ENCODE measurements at places on chromosomes 11 and 22.

DNA sequence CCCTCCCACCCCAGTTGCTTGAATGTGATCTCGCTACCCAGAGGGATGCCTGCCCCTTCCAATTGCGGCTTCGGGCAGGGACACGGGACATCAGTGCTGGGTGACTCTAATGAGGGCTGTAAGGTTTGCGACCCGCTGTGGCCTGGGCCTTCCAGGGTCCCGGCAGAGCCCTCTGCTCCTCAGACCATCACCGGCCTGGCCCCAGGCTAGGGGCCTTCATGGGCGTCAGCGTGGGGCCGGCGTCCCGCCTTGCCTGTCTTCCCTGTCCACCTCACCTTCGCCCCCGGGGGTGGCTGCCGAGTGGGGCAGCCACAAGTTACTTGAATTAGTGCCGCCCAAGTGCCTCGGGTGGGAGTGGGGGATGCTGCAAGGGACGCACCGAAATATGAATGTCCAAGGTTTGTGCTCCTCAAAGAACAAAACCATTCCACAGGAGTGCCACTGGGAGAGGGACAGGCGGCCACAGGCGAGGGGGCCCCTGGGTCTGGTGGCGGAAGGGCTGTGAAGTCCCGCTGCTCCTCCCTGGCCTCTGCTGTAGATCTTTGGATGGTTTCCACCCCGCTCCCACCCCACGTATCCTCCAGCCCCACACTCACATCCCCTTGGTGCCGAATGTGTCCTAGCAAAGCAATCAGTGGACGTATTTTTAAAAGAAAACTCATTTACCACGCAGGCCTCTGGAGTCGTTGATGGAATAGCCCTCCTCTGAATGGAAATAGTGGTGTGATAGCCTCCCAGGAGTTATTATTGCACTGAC, 317.1 kb downstream of the NTM start:
- DNase-seq: no peak

DNA sequence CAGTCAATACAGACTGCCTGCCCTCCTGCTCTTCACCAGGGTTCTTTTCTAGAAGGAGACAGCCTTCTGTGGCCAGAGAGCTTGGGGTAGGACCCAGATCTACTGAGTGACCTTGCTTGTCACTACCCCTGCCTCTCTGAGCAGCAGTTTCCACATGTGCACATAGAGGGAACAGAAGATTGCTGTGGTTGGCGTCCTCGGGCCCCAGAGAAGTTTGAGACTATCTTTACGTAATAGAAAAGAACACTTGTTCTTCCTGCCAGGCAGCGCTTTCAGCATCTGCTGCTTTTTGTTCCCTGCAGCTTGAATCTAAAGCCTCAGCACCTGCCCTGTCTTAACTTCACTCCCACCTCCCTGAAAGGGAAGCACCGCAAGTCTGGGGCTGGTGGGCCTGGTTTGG, 1.9 kb upstream of the FKBP2 start:
- DNase-seq: no peak

DNA sequence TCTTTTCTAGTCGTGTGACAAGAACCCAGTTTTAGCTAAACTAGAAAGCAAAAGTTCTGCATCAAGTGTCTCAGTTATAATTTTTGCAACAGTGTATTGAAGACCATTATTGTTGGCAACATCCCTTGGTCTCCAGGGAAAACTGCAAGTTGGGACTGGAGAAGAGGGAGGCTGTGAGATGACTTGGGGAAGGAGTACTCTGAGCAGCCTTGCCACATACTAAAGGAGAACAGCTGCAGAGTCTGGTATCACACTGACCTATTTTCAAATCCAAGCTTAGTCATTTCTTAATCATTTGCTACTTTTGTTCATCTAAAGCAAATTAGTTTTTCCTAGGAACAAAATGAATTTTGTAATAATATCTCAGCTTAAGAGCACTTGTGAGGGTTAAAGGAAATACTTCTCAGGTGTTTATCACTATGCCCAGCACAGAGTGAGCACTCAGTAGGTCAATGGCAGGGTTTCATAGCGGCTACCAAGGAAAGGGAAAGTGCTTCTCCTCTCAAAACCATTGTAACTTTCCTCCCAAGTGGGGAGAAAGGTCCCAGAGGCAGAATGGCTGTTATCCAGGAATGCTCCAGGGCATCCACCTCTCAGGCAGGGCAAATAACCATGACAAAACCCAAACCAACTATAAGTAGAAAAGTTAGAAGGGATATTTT, 247.1 kb downstream of the C11orf87 start:
- no peak for DNase-seq

GRCh38 chr22:29138556-29139305, 65.9 kb downstream of the KREMEN1 start:
- no peak for DNase-seq

DNA sequence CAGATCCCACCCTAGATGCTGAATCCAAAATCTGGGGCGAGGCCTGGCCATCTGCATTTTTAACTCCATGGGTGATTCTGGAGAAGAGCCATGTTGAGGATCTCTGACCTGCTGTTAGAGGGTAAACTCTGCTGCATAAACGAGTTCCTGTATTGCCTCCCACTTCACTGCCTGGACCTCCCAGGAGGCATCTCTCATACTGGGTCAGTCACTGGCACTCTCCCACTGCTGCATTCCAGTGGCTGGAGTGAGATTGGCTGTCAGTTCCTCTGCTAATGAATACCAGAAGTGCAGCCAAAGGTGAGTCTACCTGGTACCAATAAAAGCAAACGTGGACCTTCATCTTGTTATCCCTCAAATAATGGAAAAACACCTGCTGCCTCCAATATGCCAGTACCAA, 10.3 kb downstream of the POLDIP3 start:
- DNase-seq: no peak

GRCh38 chr11:125397421-125397820, 98.6 kb downstream of the FEZ1 start:
- DNase-seq: no peak

GRCh38 chr11:88202498-88202897, 27.3 kb upstream of the RAB38 start:
- no peak for DNase-seq

- no peak for DNase-seq
Measured at GRCh38 chr22:44207981-44208317, 27.2 kb downstream of the PARVG start.

DNA sequence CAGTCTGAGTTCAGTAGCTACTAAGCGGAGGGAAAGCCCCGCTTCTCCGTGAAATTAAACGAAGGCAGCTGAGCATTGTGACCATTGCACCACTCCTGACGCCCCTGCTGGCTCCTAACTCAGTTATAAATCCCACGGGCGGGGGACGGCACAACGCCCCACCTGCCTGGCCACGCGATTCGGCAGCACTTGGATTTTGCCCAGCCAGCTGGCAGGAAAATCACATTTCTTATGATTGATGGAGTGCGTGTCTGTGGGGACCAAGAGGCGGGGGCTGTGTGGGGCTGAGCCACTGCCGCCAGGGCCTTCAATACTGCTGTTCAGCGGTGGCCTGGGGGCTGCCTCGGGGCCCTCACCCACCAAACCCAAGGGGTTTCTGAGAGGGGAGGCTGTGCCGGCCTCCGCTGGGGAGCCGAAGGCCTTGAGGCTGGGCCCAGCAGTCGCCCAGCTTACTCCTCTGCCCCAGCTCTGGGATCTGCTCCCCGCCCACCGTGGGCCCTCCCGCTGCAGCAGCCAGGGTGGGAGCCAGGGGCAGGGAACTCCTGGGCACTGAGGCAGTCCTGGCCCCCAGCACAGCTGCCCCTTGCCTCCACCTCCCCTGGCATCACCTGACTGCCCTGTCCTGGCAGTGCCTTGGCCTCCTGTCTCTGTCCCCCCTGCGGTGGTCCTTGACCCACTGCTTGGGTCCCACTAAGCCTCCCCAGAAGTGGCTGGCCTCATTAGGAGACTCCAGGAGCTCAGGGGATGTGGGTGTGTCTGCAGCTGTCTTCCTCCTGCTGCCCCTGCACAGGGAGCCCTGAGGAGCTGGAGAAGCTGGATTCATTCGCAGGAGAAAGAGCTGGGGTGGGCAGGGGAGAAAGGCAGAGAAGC, 30.7 kb downstream of the SHISAL1 start:
- no peak for DNase-seq

GRCh38 chr11:106621484-106621883, 396.8 kb downstream of the GUCY1A2 start:
- no peak for DNase-seq

DNA sequence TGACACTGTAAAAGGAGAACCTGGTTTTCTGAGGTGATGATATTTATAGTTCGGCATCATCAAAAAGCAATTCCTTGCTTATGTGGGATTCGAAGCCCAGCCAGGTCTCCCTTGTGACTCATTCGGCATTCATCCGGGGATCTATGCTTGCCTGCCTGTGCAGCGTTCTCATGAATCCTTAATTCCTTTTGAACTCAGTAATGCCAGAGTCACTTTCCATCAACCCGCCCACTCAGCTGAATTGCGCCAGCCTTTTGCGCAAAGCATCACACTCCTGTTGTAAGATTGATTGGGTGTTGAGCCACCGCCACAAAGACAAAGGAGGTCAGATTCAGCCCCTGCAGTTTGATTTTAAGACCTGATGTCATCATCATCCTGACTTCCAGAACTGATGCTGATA, 128.6 kb downstream of the SLC17A6 start:
- DNase-seq: no peak

DNA sequence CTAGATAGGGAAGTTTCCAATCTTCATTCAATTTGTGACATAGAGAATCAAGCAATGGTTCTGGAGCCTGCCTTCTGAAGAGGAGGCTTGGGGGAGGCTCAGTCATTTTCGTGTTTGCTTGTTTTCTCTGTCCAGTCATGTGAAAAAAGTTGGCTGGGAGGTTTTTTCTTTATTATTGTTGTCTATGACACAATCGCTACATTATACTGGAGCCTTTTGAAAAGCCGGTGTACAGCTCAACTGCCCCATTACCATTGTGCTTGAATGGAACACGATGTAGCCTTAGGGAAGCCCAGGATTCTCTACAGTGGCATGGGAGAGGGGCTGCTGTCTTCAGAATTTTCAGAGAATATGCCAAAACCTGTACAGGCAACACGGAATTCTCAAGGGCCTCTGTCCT, 57.9 kb upstream of the NCAM1 start:
- DNase-seq: no peak

DNA sequence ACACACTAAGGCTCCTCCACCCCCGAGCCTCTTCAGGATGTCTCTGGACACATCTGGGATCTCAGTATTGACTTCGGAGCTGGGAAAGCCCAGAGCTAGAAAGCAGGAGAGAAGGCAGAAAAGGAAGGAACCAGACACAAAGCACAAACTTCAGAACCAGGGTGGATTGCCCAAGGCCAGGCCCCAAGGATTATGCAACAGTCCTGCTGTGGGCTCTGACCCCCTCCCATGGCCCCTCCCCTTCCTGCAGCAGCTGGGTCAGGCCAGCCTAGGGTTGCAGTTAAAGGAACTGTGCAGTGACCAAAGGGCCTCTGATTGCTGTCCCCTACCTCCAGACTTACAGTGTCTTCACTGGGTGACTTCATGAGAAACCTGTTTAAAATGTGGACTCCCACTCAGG, 5.3 kb downstream of the KCNE3 start:
- no peak for DNase-seq

GRCh38 chr11:29657709-29658108, 359.1 kb downstream of the KCNA4 start:
- no peak for DNase-seq

DNA sequence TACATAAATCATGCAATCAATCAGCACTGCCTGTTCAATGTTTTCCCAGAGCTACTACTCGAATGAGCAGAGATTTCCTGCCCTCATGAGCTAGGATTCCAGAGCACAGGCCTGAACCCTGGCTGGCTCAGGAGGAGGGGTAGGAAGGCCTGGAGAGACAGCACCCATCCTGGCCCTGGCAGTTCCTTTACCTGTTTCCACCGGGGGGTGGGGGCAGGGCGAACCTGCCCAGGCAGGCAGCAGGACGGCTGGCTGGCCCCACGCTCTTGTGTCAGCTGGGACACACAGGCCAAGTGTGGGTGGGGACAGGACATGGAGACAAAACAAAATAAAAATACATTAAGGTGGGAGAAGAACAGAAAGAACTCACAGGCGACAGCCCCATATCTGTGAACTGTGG, 109.8 kb upstream of the BID start:
- no peak for DNase-seq

GRCh38 chr11:44191322-44192016, 96.0 kb downstream of the EXT2 start:
- no peak for DNase-seq

GRCh38 chr11:131463162-131463561, 92.7 kb downstream of the NTM start:
- no peak for DNase-seq

DNA sequence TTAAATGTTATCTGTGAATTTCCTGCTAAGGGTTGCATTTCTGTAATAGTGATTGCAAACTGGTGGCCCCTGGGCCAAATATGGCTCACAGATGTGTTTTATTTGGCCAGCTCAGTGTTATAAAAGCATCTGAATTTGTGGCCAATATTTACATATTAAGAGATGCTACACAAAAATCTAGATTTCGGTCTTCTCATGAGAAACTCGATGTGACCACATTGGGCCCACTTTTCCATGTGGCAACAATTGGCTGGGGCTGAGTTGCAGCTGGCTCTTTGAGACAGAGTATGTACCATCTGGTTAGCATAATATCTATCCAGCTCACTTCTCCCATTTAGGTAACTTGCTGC, 244.5 kb upstream of the POU2AF2 start:
- no peak for DNase-seq

DNA sequence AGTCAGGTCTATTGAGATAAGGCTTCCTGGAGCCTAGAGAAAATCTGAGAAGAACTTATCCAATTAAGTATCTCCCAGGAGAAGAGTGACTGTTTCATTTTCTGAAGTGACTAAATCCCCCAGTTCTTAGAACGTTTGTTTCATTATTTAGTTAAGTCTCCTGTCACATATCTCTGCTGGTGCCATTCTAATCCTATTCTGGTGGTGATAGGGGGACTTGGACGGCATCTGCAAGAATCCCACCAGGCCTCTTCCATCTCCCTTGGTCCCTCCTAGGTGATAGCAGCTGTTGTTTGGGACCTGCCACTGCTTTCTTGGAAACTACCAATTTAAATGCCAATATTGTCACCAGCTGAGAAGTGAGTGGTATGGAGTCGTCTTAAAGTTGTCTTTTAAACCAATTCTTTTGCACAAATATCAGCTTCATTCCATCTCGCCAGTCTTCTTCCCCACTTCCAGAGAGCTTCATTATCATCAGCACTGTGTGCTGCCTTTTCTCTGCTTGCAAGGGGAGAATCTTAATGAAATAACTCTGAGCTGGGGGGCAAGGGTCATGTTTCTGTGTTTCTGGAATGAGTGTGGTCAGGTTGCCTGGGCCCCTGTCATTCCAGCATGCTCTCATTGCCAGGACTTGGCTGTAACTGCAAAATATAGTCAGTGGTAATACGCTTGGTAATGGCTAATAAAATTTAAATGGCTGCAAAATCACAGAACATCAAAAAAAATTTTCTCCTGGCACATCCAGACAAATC, 104.8 kb downstream of the LDLRAD3 start:
- no peak for DNase-seq

GRCh38 chr22:43945632-43946383, 9.4 kb upstream of the SAMM50 start:
- no peak for DNase-seq

DNA sequence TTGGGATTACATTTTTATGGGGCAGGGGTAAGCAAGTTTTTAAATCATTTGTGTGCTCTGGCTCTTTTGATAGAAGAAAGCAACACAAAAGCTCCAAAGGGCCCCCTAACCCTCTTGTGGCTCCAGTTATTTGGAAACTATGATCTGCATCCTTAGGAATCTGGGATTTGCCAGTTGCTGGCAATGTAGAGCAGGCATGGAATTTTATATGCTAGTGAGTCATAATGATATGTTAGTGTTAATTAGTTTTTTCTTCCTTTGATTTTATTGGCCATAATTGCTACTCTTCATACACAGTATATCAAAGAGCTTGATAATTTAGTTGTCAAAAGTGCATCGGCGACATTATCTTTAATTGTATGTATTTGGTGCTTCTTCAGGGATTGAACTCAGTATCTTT, 10.1 kb downstream of the RAG1 start:
- no peak for DNase-seq

- DNase-seq: no peak
Measured at GRCh38 chr22:46234969-46235368, 15.1 kb downstream of the CDPF1 start.
